ENCODE measurements at places on chromosomes 11 and 22. TPM values are rescaled to one million over a fixed set of nuclear protein-coding genes. Genes with fewer than 3 reads are reported as not detected.

GRCh38 chr22:39136317-39136716, 16.2 kb downstream of the CBX7 start:
- peak; percentile 62 for DNase-seq

GRCh38 chr11:62851807-62852522, 12.6 kb upstream of the WDR74 start:
- DNase-seq: no peak

SHISAL1 gene
- 52.5 TPM for total RNA-seq

DNA sequence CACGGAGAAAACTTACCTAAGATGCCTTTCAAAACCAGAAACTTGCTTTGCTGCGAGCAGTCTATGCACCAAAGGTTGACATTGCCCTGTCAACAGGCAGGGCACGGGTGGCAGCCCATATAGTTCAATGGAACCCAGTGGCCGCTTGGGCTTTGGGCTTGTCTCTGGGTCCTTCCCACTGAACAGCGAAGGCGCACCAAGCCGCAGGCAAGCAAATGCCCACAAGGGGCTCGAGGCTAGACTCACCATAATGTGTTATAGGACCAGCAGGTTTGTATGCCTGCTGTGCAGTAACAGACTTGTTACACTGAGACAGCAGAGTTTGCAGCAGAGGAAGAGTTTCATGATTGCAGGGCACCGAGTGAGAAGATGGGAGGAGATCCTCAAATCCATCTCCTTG, 20.3 kb downstream of the CLDN5 start:
- peak; percentile 34 for DNase-seq

BTG4 gene
- total RNA-seq: not detected

MRPL49 gene
- 41.6 TPM for total RNA-seq

TAF6L gene
- total RNA-seq: 21.2 TPM

DNA sequence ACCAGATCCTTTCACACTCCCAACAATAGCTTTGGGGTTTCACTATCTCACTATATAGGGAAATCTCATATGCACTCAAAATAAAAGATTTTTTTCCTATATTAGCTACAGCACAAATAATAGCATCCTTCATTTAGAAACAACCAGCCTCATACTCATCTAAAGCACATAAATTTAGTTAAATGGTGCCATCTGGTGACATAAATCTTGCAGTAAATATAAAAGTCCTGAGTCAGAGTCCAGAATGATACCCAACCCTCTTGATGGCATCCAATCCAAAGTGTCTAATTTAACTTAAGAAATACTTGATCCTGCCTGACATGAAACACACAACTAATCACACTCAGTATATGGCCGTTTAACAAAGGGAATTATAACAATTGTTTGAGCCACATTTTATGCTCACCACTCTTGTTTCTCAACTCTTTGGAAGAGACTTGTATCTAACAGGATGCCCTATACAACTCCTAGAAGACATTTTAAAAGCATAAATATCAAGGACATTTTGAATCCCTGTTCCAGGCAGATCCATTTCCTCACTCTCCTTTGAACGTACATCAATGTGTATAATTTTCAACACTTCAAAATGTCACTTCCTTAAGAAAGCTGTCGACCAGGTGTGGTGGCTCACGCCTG, 36.2 kb downstream of the DLG2 start:
- peak; percentile 61 for DNase-seq

DNA sequence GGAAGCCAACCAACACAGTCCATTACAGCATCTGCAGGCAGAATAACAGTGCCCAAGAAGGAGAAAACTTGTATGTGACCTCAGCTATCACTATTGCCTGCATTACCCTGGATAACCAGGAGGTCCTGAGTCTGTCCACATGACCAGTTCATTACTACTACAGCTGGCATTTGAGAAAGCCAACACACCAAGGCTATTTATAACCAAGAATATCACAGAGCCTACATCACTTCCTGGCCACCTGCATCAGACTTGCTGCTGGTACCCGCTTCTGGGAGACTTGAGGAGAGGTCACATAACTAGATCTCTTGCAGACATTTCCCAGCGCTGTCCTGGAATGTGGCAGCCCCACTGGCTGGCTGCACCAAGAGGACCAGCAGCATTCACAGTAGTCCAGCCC, 11.1 kb upstream of the OR56B4 start:
- DNase-seq: no peak

DNA sequence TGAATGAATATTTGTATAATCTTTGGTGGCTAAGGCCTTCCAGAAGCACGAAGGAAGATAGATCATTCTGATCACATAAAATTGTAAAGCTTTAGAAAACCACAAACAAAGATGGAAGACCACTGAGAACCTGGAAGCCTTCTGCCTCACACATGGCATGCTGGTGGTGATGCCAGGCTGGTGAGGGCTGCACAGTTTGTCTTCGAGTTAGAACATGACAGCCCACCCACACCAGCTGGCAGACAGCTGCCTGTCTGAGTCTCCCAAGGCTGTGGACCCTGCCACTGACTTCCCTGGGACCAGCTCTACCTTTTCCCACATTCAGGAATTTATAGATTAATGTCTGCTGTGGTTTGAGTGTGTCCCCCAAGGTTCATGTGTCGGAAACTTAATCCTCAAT, 48.8 kb upstream of the B3GAT1 start:
- DNase-seq: no peak

OAF gene
- total RNA-seq: 7.2 TPM

GRCh38 chr11:78022397-78023396, at the start of gene KCTD14:
Gene KCTD14 (minus strand): TSS chr11:78023276. CDS start chr11:78023249, 27 bp downstream.
- DNase-seq: peak; percentile 84

DNA sequence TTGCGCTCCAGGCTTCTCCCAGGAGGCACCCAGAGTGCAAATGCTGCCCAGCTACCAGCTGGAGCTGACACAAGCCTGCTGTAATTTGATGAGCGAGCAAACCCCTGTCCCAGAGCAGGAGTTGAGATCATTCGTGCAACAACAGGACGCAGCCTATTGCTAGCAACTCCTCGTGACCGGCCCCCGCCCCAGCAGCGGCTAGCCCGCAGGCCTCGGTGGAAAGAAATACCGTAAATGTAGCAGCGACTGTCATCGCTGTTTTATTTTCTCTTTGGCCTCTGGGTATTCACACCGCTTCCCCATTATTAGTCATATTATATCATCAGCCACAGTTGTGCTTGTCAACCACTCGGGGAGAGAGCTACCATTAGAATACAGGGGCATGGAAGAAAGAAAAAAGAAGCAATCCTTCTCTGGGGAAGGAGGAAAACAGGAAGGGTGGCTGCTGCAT, 59.2 kb upstream of the ATXN10 start:
- DNase-seq: peak; percentile 96

DNA sequence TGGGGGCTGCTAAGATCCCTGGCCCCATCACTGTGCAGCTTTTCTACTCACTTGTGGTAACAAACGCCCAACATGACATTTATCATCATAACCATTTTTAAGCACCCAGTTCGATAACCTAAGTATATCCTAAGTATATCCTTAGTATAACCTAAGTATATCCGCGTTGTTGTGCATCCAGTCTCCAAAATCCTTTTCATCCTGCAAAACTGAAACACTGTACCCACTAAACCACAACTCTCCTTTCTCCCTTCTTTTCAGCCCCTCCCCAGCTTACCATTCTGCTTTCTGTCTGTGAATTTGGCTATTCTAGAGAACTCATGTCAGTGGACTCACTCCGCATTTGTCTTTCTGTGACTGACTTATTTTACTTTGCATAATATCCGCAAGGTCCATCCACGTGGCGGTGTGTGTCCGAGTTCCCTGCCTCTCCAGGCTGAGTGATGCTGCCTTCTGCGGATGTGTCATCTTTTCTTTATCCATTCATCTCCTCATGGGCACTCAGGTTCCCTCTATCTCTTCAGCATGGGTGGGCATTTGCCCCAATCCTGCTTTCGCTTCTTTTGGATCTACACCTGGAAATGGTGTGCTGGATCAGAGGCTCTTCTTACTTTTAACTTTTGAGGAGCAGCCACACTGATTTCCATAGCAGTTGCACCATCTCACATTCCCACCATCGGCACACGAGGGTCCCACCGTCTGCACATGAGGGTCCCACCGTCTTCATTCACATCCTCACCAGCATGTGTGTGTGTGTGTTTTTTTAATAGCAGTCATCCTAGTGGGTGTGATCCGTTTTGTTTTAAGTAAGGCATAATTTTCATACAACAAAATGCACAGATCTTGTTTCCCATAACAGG, 82.4 kb upstream of the CLDN5 start:
- DNase-seq: no peak

DDX10 gene
- 17.1 TPM for total RNA-seq

DNA sequence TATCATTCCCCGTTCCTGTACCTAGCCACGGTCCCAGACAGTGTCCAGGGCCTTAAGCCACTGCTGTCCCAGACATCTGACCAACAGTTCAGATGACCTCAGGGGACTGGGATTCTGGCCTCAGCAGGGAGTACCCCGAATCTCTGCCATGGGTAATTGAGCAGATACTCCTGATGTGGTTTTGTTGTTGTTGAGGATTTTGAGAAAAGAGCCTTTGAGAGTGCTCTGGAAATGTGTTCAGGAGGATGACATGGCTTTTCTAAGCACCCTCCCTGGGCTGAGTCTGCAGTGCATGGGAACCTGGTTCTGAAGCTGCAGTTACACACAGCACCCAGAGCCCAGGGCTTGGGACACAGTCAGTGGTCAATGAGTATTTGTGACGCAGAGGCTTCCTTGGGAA, 30.4 kb downstream of the ADAMTS15 start:
- DNase-seq: peak; percentile 76

DNA sequence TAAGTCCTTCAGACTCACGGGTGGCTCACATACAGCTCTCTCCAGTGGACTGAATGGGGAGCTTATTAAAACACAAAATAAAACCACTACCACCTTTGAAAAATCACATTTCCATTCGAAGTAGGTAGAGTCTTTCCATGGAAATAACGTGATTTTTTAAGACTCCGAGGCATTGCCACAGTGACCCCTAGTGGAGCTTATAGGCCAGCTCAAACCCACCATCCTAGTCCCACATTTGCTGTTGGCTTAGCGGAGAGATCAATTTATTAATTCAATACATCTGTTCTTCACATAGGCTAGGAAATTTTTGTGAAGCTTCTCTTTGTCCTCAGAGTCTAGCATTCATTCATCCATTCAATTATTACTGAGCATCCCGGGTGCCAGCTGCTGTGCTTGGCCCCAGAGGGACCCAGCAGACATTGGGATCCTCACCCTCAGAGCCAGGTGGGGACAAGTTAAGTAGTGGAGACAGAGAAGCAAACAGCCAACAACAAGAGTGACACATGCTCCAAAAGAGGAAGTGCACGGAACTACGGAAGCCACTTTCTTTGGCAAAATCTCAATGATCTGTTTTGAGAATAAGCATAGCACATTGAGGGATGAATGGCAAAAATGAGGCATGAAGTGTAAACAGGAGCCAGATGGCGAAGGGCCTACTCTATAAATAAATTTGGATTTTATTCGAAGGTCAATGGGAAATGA, 10.2 kb upstream of the P4HA3 start:
- DNase-seq: no peak

PCNX3 gene
- 27.9 TPM for total RNA-seq

LUZP2 gene
- not detected for total RNA-seq

DNA sequence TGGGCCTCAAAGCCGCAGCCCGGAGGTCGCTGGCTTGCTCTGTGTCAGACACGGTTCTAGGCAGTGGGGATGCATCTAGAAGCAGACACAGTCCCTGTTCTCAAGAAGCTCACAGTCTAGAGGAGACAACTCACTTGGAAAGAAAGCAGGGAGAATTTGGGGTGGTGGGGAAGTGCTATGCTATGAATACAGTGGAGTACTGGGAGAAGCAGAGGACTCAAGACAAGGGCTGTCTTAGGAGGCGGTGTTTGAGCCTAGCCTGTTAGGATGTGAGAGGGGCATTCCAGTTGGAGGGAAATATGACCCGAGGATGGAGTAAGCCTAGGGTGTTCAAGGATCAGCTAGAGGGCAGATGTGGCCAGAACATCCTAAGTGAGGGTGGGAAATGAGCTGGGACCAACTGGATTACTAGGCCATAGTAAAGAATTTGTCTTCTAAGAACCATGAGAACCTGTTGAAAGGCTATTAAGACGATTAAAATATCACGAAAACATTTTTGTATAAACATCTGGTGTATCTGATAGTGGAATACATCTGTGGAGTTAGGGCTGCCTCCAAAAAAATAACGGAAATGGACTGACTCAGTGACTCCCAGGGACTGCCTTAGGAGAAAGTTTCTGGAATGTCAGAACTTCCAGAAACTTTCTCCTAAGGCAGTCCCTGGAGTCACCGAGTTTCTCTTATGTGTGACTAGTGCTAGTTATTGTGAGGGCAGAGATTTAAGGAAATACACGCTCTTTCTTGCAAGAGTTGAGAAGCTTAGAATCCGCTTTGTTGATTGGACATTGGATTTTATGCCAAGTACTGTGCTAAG, 1.1 kb upstream of the PITPNB start:
- peak; percentile 51 for DNase-seq

- peak; percentile 57 for DNase-seq
Measured at GRCh38 chr22:36201630-36202319, at the start of gene APOL4. Gene APOL4 (minus strand): TSS chr22:36201809. CDS start chr22:36201734, 75 bp downstream.

GRCh38 chr22:18970176-18970947, 34.3 kb upstream of the PRODH start:
- peak; percentile 73 for DNase-seq

GRCh38 chr11:73281201-73281741, 9.1 kb downstream of the P2RY6 start:
- no peak for DNase-seq

DNA sequence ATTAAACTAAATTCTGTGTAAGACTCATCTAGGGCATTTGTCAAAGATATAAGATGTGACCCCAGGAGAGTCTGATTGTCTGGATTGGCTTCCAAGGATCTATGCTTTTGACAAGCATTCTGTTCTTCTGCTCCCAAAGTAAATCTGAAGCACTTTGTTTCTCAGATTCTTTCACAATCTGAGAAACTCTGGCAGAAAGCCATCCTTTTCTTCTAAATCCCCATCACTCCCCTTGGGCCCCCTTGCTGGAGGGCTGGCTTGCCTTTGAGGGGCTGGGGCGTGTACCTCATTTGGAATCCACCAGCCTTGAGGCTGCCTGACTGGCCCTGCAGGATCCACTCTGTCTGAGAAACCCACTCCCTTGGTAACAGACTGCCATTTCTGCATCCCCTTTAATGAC, 173.5 kb upstream of the CTSC start:
- DNase-seq: no peak

KRTAP5-1 gene
- not detected for total RNA-seq

DNA sequence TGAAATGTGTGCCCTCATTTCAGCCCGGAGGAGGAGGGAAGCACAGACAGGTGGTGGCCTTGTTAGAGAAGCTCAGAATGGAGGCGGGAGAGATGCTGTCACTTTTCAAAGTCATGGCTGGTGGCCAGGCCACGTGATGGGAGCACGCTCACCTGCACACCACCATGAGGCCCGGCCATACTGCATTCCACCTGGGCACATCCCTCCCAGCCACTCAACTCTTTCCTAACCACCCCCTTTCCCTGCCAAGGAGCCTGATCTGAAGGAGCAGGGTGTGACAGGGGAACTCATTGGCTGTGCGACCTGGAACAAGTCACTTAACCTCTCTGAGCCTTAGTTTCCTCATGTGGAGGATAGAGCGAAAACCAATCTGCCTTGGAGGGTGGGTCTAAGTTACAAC, 364.5 kb downstream of the CTTN start:
- no peak for DNase-seq

GRCh38 chr22:46065691-46066454, 84.5 kb upstream of the PPARA start:
- no peak for DNase-seq

Measured in osteoblast (primary cell).